ENCODE measurements at places on chromosomes 11 and 22. TPM values are rescaled to one million over a fixed set of nuclear protein-coding genes. Genes with fewer than 3 reads are reported as not detected.

DNA sequence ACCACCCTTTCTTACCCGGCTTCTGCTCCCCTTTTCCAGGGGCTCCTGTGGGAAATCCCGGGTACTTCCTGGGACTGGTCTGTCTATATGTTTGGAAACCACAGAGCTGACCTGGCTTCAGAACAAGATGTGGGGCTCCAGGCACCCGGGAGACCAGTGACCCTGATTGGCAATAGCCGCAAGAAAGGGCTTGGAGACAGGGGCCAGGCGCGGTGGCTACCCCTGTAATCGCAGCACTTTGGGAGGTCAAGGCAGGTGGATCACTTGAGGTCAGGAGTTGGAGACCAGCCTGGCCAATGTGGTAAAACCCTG, 3.2 kb upstream of the NEAT1 start:
- H3K4me1 ChIP-seq: peaks cover 36% of the 10 kb centered on the region
- H3K4me3 ChIP-seq: peak overlapping the region; percentile 100
- H3K27ac ChIP-seq: peak overlapping the region; percentile 99
- H3K36me3 ChIP-seq: peaks cover 28% of the 10 kb centered on the region
- H3K27me3 ChIP-seq: peaks cover 6% of the 10 kb centered on the region

- no peak overlapping the region for H3K4me3 ChIP-seq
- no peak for DNase-seq
- no peaks in the 10 kb centered on the region for H3K36me3 ChIP-seq
- H3K27me3 ChIP-seq: no peaks in the 10 kb centered on the region
- H3K4me1 ChIP-seq: no peaks in the 10 kb centered on the region
- H3K27ac ChIP-seq: no peak overlapping the region
Measured at GRCh38 chr11:40508303-40508702, 951.1 kb downstream of the LRRC4C start.

GRCh38 chr11:122440811-122441665, 214.5 kb upstream of the UBASH3B start:
- H3K4me3 ChIP-seq: no peak overlapping the region
- no peak overlapping the region for H3K27ac ChIP-seq
- no peaks in the 10 kb centered on the region for H3K4me1 ChIP-seq
- H3K36me3 ChIP-seq: no peaks in the 10 kb centered on the region

DNA sequence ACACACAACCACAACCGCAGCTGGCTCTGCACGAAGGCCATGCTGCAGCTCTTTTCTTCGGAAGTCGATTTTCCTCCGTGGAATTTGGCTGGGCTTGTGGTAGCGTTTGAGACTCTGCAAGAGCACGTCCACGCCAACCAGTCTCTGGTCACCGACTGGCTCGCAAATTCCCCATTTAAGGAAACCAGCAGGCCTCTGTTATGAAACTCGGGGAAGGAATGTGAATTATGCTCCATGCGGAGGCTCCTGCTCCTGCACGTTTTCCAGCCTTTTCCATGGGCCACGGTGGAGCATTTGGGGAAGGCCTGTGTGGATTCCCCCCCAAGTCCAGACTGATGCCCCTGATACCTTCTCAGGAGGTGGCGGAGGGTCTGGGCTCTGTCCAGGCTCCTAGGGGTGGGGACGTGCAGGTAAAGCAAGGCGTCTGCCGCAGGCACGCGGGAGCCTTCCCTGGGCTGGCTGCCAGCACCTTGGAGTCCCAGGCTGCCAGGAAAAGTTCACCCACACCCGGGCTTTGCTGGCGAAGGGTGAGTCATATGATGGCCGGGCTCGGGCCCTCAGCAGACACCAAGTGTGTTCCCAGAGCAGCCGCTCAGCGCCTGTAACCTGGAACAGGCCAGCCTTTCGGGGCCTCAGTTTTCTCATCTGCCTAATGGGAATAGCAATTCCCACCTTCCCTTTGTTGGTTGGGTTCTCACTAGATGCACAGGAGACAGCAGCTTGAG, 41.9 kb downstream of the LRP5 start:
- H3K4me1 ChIP-seq: no peaks in the 10 kb centered on the region
- H3K27me3 ChIP-seq: no peaks in the 10 kb centered on the region

DNA sequence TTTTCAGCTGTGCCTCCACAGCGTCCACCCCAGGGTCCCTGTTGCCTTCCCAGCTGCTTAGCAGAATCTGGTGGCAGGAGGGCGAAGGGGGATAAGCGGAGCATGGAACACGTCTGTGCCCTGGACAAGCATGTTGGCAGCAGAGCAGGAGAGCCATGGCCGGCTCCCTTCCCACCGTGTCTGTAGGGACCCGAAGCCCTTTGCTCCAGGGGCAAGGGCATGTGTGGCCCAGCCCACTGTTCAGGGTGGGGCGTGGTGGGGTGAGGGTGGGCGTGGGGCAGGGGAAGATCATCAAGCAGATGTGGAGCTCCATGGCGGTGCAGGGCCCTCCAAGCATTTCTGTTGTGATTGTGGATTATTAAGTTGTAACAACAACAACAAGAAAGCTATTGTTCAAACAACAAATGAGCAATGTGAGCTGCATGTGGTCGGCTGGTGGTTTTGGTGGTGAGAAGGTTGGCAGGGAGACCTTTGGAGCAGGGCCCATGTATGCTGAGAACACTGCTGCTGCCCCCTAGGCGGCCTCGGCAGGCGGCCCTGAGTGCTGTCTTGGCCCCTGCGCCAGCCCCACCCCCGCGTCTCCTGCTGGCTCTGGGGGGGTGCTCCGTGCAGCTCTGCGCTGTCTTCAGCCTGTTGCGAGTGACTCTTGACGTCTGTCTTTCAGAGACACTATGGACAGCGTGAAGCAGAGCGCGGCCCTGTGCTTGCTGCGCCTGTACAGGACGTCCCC, 50.9 kb downstream of the AP2A2 start:
- no peak overlapping the region for H3K4me3 ChIP-seq
- H3K36me3 ChIP-seq: peaks cover 26% of the 10 kb centered on the region
- H3K27ac ChIP-seq: no peak overlapping the region
- H3K27me3 ChIP-seq: no peaks in the 10 kb centered on the region
- H3K4me1 ChIP-seq: peaks cover 6% of the 10 kb centered on the region

- H3K4me3 ChIP-seq: no peak overlapping the region
- peaks cover 5% of the 10 kb centered on the region for H3K27me3 ChIP-seq
- H3K4me1 ChIP-seq: no peaks in the 10 kb centered on the region
- no peak for DNase-seq
- no peak overlapping the region for H3K27ac ChIP-seq
- H3K36me3 ChIP-seq: no peaks in the 10 kb centered on the region
Measured at GRCh38 chr11:112814168-112814567, 147.1 kb upstream of the NCAM1 start.

DNA sequence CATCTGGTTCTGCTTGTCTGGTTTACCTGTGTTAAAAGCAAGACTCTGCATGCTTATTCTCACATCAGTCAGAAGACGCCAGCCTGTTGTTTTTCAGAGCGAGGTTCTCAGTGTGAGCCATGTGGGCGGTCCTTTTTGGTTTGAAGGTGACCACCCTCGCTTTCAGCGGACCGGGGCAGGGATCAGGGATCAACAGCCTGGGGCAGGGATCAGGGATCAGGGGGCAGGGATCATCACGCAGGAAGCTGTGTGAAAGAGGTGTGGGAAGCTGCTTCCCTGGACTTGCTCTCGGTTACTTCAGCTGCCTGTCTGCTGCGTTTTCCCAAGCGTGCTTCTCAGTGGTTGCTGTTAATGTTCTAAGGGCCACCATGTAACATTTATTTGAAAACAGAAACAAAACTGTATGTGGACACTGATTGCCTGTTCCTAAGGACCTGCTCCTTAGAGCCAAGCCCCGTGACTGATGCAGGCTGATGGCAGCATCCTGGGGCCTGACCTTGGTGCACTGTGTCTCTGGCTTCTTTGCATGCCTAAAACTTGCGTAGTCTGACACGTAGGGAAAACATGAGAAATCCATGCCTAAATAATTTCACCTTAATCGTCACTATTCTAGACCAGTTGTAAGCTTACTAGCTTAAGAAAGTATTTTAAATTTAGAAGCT, 146.9 kb downstream of the ATXN10 start:
- H3K27me3 ChIP-seq: no peaks in the 10 kb centered on the region
- H3K4me3 ChIP-seq: no peak overlapping the region
- no peak overlapping the region for H3K27ac ChIP-seq
- H3K4me1 ChIP-seq: no peaks in the 10 kb centered on the region
- peaks cover 12% of the 10 kb centered on the region for H3K36me3 ChIP-seq

DNA sequence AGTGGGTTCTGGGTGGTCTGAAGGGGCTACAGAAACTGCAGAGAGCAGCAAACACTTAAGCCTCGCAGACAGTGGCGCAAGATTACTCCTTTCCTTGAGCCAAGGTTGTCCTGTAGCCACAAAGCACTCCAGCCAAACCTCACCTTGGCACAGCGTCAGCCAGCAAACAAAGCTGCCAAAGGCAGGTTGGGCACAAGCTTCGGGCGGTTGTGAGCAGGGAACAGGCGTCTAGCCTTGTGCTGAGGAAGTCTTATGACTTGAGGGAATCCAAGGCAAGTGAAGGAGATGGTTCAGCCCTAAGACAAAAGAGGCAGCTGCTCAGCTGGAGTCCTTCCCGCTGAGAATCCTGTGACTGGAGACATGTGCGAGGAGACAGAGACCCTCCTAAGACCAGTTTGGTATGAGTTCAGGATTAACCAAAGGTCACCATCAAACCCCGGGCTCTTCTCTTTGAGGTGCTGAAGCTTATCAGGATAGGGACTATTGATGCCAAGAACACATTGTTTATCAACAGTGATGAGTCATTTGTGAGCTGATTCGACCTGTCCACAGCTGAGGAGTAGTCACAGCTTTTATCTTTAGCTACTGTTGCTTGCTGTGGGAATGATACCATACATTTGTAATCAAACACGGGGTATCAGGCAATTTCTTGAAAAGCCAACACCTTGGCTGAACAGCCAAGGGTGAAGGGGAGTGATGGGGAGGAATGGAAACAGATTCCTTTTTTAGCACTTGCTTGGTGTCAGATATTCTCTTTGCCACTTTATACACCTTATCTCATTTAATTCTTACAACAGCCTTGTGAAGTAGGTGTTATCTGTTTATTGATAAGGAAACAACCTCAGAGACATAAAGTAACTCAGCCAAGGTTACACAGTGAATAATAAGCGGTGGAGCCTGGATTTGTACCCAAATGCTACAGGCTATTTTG, 4.6 kb downstream of the ADM start:
- peak overlapping the region; percentile 77 for H3K4me3 ChIP-seq
- H3K36me3 ChIP-seq: peaks cover 16% of the 10 kb centered on the region
- DNase-seq: no peak
- peaks cover 38% of the 10 kb centered on the region for H3K4me1 ChIP-seq

DNA sequence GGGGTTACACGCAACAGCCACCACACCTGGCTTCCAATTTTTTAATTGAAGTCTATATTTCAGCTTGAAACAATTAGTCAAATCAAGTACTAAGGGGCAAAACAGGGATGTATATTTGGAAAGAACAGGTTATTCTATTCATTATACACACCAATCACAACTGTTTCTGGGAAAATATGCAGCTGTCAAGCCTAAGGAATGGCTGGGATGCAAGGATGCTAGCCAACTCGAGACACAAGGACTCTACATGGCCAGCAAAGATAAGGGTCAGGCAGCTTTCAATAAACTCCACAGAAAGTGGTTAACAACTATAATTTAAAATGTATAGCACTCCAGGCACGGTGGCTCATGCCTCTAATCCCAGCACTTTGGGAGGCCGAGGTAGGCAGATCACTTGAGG, 126.8 kb upstream of the APOA1 start:
- no peak for DNase-seq
- H3K4me1 ChIP-seq: peaks cover 24% of the 10 kb centered on the region
- H3K27me3 ChIP-seq: no peaks in the 10 kb centered on the region
- H3K27ac ChIP-seq: no peak overlapping the region

DNA sequence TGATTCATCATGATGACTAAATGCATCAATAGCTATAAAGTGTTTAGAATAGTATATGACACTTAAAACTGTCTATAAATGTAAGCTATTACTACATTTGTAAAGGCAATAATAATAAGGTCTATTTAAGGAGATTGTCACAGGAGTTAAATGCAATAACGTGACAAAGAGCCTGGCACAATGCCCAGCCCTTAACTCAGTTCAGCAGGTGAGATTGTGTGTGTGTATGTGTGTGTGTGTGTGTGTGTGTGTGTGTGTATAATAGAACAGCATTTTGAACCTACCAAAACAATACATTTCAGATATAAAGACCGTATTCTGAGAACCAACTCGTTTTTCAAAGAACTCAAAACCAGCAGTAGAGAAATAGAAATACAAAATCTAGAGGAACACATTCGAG, 177.5 kb downstream of the MYO18B start:
- H3K27ac ChIP-seq: no peak overlapping the region
- H3K36me3 ChIP-seq: no peaks in the 10 kb centered on the region
- peaks cover 16% of the 10 kb centered on the region for H3K27me3 ChIP-seq
- no peak for DNase-seq
- no peaks in the 10 kb centered on the region for H3K4me1 ChIP-seq

- no peaks in the 10 kb centered on the region for H3K4me1 ChIP-seq
- no peak for DNase-seq
- H3K4me3 ChIP-seq: no peak overlapping the region
- H3K27me3 ChIP-seq: no peaks in the 10 kb centered on the region
- no peaks in the 10 kb centered on the region for H3K36me3 ChIP-seq
- no peak overlapping the region for H3K27ac ChIP-seq
Measured at GRCh38 chr22:27533105-27533745, 268.3 kb downstream of the MN1 start.

GRCh38 chr11:20036626-20037335, 123.5 kb downstream of the DBX1 start:
- DNase-seq: no peak
- peaks cover 8% of the 10 kb centered on the region for H3K4me1 ChIP-seq
- H3K27ac ChIP-seq: no peak overlapping the region
- H3K27me3 ChIP-seq: peaks cover 17% of the 10 kb centered on the region
- H3K4me3 ChIP-seq: no peak overlapping the region
- no peaks in the 10 kb centered on the region for H3K36me3 ChIP-seq

DNA sequence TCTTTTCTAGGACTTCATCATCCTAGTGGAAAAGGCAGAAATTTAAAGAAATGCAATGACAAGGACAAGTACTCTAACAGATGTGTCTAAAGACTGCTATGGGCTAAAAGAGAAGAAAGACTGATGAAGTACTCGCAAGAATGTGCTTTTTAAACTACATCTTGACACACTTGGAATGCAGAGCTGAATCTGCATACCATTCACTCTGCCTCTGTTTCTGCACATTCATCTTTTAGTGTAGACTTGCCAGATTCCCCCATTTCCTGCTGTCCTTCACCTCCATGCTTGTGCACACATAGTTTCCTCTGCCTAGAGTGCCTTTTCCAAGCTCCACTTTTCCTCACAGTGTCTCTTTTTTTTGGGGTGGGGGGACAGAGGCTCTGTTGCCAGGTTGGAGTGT, 239.0 kb upstream of the CCDC179 start:
- no peak for DNase-seq
- no peaks in the 10 kb centered on the region for H3K36me3 ChIP-seq
- no peak overlapping the region for H3K27ac ChIP-seq
- no peaks in the 10 kb centered on the region for H3K4me1 ChIP-seq
- no peaks in the 10 kb centered on the region for H3K27me3 ChIP-seq

GRCh38 chr11:62171261-62171723, 18.7 kb upstream of the SCGB1D1 start:
- no peaks in the 10 kb centered on the region for H3K36me3 ChIP-seq
- H3K27ac ChIP-seq: no peak overlapping the region
- no peak overlapping the region for H3K4me3 ChIP-seq
- H3K27me3 ChIP-seq: peaks cover 30% of the 10 kb centered on the region
- H3K4me1 ChIP-seq: peaks cover 4% of the 10 kb centered on the region
- DNase-seq: peak; percentile 89

The PPP1R14B gene
- 261 TPM for total RNA-seq

The OR4A16 gene
- total RNA-seq: not detected

The KCNJ4 gene
- not detected for total RNA-seq

The TMEM151A gene
- not detected for total RNA-seq

The CRYBB3 gene
- total RNA-seq: 0.34 TPM

The DGAT2 gene
- 1.4 TPM for total RNA-seq

The CCDC15 gene
- total RNA-seq: 5.6 TPM

The EMID1 gene
- not detected for total RNA-seq
